Gastroesophageal sphincter (tissue), 4 donors: ENCODE measurements at places on chromosomes 11 and 22. TPM values are rescaled to one million over a fixed set of nuclear protein-coding genes. Genes with fewer than 3 reads are reported as not detected.

GRCh38 chr11:118792570-118793124 is 1.7 kb upstream of the DDX6 start:
- peak; percentile 77 for ATAC-seq

- no peak for ATAC-seq
These were observed 53.3 kb downstream of the FAT3 start for GRCh38 chr11:92277871-92278270.

The RHOD gene
- 29.7 TPM for total RNA-seq

The RTN4R gene
- total RNA-seq, result not detected

The SCARF2 gene
- total RNA-seq, result 14.8 TPM

DNA sequence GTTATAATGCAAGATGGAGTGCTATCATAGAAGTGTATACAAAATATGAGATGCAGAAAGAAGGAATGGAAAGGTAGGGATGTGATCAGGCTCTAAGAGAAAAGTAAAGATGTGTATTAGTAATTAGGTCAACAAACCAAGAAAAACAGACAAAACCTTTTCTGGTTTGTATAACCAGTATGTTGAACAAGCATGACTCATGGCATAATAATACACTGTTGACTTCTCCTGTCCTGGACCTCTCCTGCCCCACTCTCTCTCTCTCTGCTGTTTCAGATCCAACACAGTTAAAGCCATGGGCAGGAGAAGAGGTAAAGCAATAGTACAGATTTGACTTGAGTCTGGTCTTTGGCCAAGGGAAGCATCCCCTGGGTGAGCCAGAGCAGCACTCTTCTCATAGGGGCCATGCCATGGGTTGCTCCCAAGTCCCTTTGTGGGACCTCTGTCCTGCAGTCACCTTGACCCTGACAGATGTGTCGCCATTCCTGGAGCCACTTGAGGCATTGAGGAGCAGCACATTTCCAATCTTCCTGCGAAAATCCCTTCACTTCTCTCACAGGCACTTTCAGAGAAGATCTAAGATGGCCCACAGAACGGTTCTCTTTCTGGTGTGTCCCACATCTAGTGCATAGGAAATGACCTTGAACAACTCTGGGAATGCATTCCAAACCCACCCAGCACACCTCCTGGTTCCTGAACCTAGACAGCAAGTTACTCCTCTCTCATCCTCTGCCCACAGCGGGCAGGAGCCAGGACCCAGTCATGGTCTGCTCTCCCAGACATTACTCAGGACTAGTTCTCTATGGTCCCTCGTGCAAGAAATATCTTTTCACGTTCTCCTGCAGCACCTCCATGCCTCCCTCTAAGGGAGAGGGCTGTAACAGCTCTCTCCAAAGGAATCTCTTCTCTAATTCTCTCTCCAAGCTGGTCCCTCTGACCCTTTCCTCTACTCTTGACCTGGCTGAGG is 58.2 kb upstream of the PRSS23 start:
- ATAC-seq, result no peak

- no peak for ATAC-seq
These were observed 1.4 kb upstream of the CELSR1 start for GRCh38 chr22:46538814-46539160.

GRCh38 chr11:131025421-131026125 is 109.3 kb upstream of the SNX19 start:
- no peak for ATAC-seq

The SLC36A4 gene
- 21.5 TPM for total RNA-seq

The SLC1A2 gene
- total RNA-seq, result 1.5 TPM

- ATAC-seq, result no peak
These were observed 220.0 kb downstream of the C11orf91 start for GRCh38 chr11:33480626-33481025.
